ENCODE measurements at places on chromosomes 3 and 15.

- no peak for DNase-seq
Observed at GRCh38 chr3:20078194-20078714, 38.0 kb downstream of the KAT2B start.

GRCh38 chr3:111069974-111070771, 1.4 kb upstream of the NECTIN3 start:
- peak; percentile 53 for DNase-seq

DNA sequence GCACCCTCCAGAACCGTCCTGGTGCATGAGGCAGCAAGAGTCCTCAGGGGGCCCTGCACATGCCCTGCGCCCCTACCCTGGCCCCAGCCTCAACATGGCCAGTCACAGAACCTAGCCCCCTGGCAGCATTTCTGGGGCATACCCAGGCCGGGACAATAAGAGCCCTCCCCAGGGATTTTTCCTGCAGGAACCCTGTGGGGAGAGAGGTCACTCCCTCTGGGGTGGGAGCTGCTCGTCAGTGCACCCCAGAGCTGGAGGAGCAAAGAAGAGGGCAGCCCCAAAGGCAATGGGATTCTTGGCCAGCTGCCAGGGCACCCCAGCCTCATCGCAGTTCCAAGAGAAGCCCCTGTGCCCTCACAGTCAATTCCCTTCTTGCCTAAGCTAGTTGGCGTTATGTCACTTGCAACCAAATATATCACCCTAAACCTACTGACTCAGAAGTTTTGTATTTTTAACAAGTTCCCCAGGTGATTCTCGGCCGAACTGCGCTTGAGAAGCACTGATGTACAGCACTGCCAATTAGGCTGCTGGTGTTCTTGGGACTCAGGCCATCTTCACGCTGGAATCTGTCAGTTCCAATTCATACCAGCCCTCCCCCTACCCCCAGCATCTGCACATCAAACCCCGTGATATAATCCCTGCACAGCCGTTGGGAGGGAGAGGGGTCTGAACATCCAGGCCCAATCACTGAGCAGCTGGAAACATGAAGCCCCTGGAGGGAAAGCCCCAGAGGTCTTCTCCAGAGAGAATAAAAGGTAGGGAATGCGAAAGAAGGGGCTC, 87.5 kb upstream of the PRR20G start:
- DNase-seq, result no peak

GRCh38 chr3:190174471-190174870, 53.8 kb upstream of the P3H2 start:
- no peak for DNase-seq

DNA sequence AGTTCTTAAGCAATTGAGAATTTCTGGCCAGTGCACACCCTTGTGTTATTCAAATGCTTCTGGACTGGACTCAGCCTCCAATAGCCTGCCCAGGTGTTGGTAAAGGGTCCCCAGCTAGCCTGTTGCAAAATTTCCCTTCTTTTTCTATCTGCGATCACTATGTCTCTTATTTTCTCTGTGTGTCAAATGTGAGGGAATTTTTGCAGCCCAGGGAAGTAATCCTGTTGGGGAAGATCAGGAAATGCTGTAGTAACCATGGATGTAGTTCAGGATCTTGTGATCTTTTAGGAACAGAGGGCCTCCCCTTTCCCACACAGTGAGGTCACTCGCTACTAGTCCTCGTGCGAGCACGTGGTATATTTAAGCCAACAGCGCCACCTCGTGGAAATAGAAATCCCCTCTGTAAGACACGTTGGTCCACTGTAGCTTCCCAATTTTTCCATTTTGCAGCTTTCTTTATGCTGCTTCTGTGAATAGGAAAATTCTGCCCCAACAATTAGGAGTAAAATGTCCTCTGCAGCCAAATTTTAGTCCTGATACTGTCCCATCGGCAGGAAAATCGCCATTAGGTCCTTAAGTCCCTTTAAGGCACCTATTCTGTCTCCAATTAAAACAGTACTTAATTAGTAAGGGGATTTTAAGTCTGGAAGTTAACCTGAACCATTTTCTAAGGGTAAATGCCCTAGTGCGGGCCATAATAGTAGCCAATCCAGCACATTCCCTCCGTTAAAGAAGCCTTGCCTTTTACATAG, 4.0 kb upstream of the SMCO1 start:
- DNase-seq, result peak; percentile 31

GRCh38 chr15:72838311-72838731, 54.8 kb upstream of the ADPGK start:
- peak; percentile 7 for DNase-seq

GRCh38 chr3:4588466-4588865, 95.3 kb downstream of the ITPR1 start:
- no peak for DNase-seq

DNA sequence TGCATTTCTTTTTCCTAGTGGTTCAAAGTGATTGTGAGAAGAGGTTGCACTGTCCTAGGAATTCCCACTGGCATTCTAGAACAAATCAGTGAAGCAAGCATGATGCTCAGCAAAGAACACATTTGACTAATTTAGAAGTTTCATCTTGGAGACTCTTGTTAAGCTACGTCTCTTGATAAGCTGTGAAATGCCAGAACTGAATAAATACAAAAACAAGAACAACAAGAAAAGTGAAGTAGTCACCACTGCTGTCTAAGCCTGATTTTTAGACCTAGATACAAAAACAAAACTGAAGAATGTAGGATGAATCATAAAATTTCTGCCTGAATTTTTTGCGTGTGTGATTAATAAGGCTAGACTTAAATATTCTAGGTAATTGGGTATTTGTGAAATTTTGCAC, 1162.4 kb downstream of the TUSC7 start:
- DNase-seq, result no peak

DNA sequence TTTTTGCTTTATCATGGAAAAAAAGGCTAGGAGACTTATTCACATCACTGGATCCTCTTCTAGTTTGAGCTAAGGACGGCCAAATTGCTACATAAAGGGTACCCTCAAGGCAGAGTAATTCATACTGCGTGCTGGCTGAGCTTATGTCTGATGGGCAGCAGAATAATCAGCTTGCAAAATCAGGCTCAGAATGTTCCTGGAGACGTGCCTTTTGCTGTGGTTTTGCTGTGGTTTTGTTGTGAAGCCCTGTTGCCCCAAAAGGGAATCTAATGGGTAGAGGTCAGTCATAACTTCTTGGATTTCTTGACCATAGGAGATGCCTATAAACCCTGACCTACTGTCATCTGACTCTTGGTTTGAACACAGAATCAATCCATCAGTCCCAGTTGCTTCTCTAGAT, 189.9 kb downstream of the SOX2 start:
- no peak for DNase-seq

DNA sequence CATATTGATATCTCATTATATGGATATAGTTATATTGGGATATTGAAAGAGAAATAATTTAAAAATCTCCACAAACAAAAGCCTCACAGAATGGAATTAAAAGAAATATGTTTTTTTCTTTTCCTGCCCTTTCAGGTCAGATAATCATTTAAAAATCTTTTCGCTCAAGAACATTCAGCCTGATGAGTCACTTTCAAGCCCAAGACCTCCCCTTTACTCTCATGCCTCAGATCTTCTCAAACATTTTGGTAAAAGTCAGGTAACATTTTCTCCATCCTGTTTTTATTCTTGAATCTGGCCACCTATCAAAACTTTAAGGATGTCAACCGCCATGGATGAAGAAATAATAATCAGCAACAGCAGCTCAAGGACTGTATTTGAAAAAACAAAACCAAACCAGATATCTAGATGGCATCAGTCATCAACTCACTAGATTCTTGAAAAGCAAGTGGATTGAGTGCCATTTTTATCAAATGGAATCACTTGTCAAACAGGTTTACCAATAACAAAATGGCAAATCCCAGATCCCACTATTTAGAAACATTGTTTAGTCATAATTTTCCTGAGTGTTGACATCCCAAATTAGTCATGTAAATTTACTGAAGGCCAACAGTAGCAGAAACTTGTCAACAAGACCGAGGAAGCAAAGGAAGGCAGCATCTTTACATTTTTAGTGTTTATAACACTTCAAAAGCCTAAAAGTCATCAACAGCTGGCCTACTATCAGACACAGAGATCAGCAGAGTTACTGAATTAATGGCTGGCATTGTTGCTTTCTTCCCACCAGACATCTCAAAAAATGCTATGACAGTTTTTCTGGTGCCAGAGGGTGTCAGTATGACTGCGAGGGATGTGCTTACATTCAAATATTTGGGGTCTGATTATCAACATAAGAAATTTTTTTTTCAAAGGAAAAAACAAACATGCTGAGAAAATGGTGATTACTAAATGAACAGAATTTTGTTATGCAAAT, 444.7 kb downstream of the MAGI1 start:
- peak; percentile 28 for DNase-seq

GRCh38 chr15:29225534-29226234, 43.9 kb downstream of the NSMCE3 start:
- DNase-seq, result no peak

Data from midbrain (tissue), 1 donor.